ENCODE measurements at places on chromosomes 1 and 21. TPM values are rescaled to one million over a fixed set of nuclear protein-coding genes. Genes with fewer than 3 reads are reported as not detected.

ZMYND12 gene
- total RNA-seq: 0.65 TPM

ATP1A2 gene
- total RNA-seq: 176 TPM

PMF1 gene
- total RNA-seq: 62.8 TPM

RHD gene
- total RNA-seq: 0.09 TPM

ARTN gene
- total RNA-seq: 0.18 TPM

SYCP1 gene
- total RNA-seq: 0.10 TPM

SLFNL1 gene
- total RNA-seq: 0.21 TPM

TRIM58 gene
- total RNA-seq: 0.32 TPM

KPRP gene
- not detected for total RNA-seq

SPATA45 gene
- total RNA-seq: not detected

C1orf210 gene
- not detected for total RNA-seq

CD1D gene
- total RNA-seq: 0.74 TPM

RASAL2 gene
- total RNA-seq: 27.8 TPM

LCE1A gene
- not detected for total RNA-seq
